ENCODE measurements at places on chromosomes 13 and 19.

DNA sequence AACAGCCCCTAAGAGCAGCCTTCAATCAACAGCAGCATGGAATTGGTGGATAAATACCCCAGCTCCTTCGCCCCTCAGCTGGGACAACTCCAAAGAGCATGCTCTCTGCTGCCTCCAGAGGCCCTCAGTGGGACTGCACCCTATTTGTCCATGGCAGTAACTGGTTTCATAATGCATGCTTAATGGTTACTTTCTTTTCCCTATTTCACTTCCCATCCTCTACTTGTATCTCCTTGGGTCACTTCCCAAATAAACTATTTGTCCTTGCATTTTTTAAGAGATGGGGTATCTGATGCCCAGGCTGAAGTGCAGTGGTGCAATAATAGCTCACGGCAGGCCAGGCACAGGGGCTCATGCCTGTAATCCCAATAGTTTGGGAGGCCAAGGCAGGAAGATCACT is 13.5 kb upstream of the TPM4 start:
- no peak for DNase-seq

- peak; percentile 60 for DNase-seq
Observed at GRCh38 chr19:5536337-5536894, 31.3 kb downstream of the TINCR start.

GRCh38 chr19:33467851-33468250 is 53.7 kb downstream of the PEPD start:
- no peak for DNase-seq

GRCh38 chr13:63492604-63493003 is 2077.0 kb upstream of the PCDH20 start:
- DNase-seq = no peak
